ENCODE measurements at places on chromosomes 6 and 20.

DNA sequence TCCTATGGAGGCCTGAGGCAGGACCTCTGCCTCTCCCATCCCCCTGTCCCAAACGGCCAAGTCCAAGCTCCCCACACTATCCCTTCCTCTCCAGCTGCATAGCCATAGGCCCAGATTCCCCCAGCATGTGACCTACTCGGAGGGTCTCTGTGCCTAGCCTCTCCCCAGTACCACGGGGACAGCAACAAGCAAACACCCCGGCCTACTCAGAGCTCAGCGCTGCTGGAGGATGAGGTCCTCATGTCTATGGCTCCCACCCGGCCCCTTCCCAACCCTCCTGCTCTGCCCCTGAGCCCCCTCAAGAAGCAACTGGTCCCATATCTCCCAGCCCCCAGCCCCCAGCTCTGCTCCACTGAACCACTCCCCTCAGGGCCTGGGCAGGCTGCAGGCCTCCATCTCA, 24.2 kb downstream of the RNASET2 start:
- DNase-seq, result no peak

DNA sequence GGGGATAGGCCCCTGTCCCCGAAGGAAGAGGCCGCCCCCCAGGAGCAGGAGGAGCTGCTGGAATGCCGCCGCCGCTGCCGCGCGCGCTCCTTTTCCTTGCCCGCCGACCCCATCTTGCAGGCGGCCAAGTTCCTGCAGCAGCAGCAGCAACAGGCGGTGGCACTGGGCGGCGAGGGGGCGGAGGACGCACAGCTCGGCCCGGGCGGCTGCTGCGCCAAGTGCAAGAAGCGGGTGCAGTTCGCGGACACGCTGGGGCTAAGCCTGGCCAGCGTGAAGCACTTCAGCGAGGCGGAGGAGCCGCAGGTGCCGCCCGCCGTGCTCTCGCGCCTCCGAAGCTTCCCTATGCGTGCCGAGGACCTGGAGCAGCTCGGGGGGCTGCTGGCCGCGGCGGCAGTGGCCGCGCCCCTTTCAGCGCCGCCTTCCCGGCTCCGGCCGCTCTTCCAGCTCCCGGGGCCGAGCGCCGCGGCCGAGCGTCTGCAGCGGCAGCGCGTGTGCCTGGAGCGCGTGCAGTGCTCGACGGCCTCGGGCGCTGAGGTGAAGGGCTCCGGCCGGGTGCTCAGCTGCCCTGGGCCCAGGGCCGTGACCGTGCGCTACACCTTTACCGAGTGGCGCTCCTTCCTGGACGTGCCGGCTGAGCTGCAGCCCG, 630 bp downstream of the PPP1R3G start:
- peak; percentile 61 for DNase-seq

DNA sequence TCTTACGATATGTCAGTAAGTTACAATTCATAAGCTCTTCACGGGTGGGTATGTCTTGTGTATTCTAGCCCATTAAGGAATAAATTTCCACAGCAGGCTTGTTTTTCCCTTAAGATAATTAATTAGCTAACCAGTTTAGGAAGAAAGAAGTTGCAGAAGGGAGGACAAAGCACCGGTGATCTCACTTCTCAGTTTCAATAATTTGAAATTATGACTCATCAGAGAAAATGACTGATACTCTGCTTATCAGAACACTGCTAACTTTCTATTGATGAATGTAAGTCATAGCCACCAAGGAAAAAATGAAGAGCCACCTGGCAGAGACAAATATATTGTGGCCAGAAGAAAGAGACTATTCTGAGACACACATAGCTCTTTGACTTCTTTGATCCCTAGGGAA, 35.0 kb upstream of the ENTPD6 start:
- DNase-seq, result no peak

- DNase-seq, result no peak
Observed at GRCh38 chr20:24742989-24743388, 206.1 kb upstream of the CST7 start.

GRCh38 chr6:151498327-151498726, 4.5 kb downstream of the CCDC170 start:
- no peak for DNase-seq

GRCh38 chr6:111846492-111847409, 26.5 kb downstream of the FYN start:
- DNase-seq, result peak; percentile 84

DNA sequence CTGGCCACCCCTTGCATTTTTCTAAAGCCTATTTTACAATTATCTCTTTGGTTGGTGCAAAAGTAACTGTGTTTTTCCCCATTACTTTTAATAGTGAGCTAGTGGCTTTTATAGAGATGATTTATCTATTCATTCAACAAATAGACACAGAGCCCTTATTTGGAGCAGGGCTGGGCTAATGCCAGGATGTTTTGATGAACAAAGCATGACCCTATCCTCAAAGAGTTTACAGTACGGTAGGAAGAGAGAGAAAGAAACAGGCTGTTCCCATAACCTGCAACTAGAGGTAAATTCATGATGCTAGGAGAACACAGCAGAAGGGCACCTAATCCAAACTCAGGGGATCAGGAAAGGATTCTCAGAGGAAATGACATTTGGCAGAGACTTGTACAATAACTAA, 37.3 kb upstream of the UST start:
- DNase-seq, result no peak

DNA sequence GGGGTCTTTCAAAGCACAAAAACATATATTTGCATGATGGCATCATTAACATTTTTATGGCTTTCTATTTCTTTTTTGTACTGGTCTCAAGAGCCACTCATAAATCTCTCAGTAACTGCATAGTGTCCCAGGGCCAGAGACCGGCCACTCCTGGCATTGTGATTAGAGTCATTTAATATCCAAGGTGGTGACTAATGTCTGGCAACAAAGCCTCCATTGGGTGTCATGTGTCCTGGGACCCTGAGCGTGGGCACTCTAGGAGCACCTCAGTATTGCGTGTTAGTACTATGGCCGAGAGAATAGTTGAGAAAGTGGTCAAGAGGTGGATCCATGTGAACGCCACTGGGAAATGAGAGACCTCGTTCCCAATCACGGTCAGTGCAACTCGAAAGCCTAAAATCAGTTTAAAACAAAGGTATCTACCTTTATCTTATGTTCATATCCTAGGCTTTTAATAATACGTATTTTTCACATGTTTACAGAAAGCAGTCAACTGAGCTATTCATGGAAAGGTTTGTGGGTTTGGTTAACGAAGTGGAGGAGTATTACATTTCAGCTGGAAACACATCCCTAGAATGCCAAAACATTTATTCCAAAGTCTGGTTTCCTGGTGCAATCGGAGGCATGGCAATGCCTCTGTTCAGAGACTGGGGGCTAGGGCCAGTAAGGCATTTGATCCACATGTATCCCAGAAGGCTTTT, 2.7 kb upstream of the ESR1 start:
- no peak for DNase-seq

- peak; percentile 53 for DNase-seq
Observed at GRCh38 chr6:110567957-110568696, 91.7 kb upstream of the SLC22A16 start.

GRCh38 chr6:19665613-19665909, 171.6 kb upstream of the ID4 start:
- no peak for DNase-seq

DNA sequence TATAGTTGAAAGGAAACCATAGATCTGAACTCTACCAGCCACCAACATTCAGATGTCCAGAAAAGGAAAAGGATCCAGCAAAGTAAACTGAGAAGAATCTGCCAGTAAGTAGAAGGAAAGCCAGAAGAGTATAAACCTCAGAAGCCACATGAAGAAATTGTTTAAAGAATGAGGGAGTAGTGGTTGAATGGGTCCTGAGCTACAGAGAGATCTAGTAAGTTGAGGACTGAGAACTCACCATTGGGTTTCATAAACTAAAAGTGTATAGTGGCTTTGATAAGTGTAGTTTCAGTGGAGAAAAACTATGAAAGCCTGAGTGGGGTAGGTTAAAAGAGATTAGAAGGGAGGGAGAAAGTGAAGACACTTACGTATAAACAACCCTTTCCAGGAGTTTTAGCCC, 32.0 kb upstream of the SUMO4 start:
- DNase-seq, result no peak

DNA sequence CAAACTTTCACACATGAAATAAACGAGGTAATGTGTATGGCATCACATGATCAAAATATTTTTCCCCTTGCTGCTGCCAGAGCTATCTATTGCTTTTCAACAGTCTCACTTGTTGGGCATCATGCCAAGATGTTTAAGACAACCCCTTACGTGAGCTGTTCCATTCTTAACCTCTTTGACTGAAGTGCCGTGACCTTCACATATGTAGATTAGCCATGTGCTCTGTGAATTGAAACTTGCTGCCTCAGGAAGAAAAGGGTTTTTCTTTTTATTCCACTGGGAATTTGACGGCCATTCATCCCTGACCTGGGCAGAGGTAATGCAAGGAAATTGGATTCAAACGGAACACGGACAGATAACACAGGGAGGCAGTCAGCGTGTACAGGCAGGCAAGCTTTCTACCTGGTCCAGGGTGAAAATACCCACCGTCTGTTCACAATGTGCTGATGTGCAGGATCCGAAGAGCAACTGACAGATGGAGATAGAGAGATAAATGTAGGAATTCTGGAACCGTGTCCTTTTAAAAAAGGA, 14.2 kb downstream of the ARID1B start:
- DNase-seq, result no peak

DNA sequence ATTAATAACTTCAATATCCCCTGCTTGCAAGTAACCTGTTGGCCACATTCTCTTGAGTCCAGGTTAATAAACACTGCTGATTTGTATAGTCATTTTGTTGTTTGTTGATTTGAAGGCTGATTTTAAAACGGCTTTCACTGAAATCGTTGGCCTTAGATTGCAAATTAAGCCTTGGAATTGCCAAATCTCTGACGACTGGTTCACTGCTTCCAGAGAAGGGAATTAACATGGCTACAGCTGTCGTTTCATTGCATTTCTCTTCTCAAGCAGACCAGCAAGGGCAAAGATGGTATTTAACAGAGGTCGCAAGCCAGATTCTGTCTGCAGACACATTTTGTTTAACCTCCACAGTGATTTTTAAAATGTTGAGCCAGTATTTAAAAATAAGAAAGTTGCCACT, 470.9 kb downstream of the TFAP2A start:
- DNase-seq, result no peak

- no peak for DNase-seq
Observed at GRCh38 chr6:143301188-143301587, 149.3 kb downstream of the ADAT2 start.

GRCh38 chr20:47149939-47150338, 206.6 kb downstream of the ZMYND8 start:
- no peak for DNase-seq

DNA sequence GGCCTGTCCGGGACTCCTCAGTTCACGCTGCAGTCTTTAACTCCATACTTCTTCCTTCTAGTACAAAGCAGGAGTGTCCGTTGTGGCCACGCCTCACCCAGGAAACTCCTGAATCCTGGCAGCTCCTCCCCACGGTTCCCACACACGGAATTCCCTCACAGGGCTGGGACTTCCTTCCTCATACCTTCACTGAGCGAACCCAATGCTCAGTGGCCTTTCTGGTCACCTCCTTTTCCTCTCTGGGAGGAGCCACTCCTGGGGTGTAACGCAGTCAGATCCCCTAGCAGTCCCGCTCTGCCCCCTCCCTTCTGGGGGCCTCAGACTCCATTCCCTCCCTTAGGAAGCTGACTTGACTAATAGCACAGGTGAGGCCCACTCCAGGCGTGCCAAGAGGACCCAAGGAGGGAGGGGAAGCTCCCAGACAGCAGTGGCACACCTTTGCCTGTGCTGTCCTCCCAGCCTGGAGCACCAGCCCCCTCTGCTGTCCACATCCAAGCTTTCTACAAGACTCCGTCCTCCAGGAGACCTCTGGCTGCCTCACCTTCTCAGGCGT, at the start of gene SLC52A3:
Gene SLC52A3, minus strand, starts transcription at position 75 of the 553 bp plus-strand sequence. CDS start 2,726 bp downstream, outside the sequence.
- DNase-seq, result no peak

- no peak for DNase-seq
Observed at GRCh38 chr6:18555750-18556149, 168.6 kb downstream of the RNF144B start.

DNA sequence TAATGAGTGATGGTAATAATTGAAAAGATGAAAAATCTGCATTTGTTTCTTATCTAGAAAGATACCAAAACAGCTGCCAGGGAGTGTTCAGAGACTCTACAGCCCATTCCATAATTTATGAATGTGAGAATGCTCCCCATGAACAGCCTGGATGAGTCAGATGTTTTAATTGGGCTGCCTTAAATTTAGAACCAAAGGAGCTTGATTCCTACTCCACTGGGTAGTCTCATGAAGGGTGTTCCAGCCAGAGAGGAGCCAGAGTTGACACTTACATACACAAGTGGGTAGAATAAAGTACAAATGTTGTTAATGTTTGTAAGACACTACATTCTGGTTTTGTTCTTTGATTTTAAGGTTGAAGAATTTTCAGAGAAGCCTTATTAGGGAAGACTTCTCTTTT, 158.7 kb upstream of the PRND start:
- no peak for DNase-seq

GRCh38 chr6:30163090-30163917, at the start of gene TRIM15:
Gene TRIM15, plus strand, starts transcription at chr6:30163546. Its CDS starts 139 bp downstream, at chr6:30163685.
- DNase-seq, result peak; percentile 82

- DNase-seq, result no peak
Observed at GRCh38 chr6:105733556-105734162, 330.8 kb upstream of the PREP start.

GRCh38 chr6:84220809-84221409, 6.5 kb downstream of the CEP162 start:
- DNase-seq, result no peak

- no peak for DNase-seq
Observed at GRCh38 chr6:43491750-43492661, 14.6 kb downstream of the TJAP1 start.

DNA sequence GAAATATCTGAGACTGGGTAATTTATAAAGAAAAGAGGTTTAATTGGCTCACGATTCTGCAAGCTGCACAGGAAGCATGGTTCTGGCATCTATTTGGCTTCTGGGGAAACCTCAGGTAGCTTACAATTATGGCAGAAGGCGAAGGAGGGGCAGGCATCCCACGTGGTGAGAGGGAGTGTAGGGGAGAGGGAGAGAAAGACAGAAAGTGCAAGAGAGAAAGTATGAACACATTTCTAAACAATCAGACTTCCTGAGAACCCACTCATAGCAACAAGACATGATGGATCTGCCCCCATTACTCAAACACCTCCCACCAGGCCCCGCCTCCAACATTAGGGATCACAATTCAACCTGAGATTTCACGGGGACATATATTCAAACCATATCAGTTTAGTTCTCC, 107.4 kb downstream of the PERP start:
- no peak for DNase-seq

Measured in activated CD4-positive, alpha-beta T cell treated with anti-CD3 and anti-CD28 coated beads, Interleukin-2, amount 10 ng/mL, durations not matched to agents 24 days and 14 days (primary cell).